ENCODE measurements at places on chromosomes 12 and 14. TPM values are rescaled to one million over a fixed set of nuclear protein-coding genes. Genes with fewer than 3 reads are reported as not detected.
A peak's percentile ranks its signal among the peaks of the same experiment; 100 is the strongest.

The TDRD9 gene
- 0.54 TPM for polyA plus RNA-seq

The TC2N gene
- polyA plus RNA-seq: 31.7 TPM

The IL26 gene
- 0.12 TPM for polyA plus RNA-seq

The POTEG gene
- not detected for polyA plus RNA-seq

The KCNC2 gene
- polyA plus RNA-seq: not detected

The ARF3 gene
- 104 TPM for polyA plus RNA-seq

The SPX gene
- not detected for polyA plus RNA-seq

The SLC39A2 gene
- 0.67 TPM for polyA plus RNA-seq

The LYZ gene
- 144 TPM for polyA plus RNA-seq

GRCh38 chr14:54889919-54890318 lies 12.7 kb downstream of the GCH1 start:
- no peak for DNase-seq

- DNase-seq: peak; percentile 24
Observed at GRCh38 chr14:75648066-75648838, 12.4 kb downstream of the ERG28 start.

DNA sequence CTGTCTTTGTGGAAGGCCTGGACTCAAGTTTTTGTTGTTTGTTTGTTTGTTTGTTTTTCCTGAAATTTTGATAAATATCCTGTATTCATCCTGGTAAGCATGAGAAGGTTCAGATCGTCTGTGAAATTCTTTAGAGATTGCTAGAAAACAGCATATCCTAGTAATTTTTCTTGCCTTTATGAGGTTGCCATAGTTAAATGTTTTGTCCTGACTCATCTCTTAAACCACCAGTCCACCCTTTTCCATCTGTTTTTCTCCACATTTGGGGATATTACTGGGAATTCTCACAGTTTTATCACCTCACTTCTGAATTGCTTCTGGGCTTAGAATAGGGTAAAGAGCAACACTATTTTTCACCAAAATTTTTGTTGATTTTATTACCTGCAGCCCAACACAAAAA lies 248.3 kb downstream of the FBXL14 start:
- no peak for DNase-seq

DNA sequence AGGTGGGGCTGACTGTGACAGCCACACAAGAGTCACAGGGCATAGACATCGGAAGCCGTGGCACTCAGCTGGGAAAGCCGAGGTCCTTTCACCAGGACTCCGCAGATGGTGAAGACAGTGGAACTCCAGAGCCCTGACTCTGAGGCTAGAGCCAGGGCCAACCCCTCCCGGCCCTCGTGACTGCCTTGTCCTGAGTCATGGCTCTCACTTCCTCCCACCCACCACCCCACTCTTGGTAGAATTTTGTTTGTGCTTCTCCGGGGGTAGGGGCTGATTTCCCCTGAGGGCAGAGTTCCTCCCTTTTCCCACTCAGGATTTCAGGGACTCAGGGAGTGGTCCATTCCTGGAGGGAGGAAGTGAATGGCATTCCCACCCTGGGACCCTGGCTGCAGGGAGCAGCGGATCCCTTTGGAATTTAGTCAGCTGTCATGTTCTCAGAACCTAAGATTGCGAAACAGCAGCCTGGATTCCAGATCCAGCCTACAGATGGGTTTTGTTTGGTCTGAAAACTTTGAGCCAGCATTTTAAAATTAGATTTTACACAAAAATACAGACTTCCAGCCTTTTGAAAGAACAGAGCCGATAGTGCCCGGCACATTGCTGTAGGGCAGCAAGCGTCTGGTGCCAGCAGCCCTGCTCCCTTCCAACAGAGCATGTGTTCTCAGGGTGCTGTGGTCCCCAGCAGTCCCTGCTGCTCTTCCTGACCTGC lies 50.7 kb downstream of the TPCN1 start:
- DNase-seq: no peak

DNA sequence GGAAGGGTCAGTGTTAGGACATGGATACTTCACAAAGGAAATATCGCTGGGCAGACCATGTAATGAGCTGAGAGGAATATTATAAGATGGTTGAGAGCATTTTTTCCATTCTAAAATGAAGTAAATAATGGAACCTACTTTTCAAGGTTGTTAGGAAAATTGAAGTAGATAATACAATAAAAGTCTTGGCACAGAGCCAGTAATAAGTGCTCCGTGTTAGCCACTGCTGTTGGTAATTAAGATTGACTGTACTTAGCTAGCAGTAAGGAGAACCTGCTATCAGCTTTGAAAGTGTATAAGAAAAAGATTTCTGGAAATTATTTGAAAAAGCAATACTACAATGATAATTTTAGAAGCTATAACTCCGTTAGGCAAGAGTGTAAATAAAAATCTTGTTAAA lies 77.6 kb downstream of the SCAF11 start:
- DNase-seq: peak; percentile 12

GRCh38 chr12:5996459-5996858 lies 51.4 kb upstream of the ANO2 start:
- no peak for DNase-seq

- DNase-seq: no peak
Observed at GRCh38 chr14:55706893-55707292, 126.9 kb downstream of the KTN1 start.

DNA sequence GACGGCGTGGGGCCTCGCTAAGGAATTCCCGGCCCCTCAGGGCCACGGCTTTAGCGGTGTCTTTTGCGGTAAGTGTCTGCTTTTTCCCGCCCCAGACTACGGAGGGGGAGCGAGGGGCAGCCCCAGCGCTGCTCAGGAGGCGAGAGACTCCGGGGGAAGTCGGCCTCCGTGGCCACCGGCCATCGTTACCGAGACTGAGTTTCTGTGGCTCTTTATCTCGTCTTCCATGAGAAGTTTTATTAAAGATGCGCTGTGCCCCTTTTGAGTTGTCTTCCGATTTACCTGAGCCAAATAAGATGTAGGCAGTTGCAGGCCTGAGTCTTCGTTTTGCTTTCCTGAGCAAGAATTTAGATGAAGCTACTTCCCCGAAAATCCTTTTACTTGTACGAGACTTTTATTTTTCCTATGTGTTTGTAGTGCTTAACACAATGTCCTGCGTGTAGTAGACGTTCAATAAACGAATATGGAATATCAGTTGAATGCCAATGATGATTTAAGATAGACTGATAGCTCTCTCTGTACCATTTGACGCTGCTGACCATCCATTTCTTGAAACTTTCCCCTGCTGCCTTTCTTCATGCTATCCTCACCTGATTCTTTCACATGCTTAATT lies 462 bp downstream of the SRP54 start:
- DNase-seq: no peak

- DNase-seq: peak; percentile 8
Observed at GRCh38 chr12:112971248-112971647, 7.1 kb upstream of the OAS2 start.

- DNase-seq: peak; percentile 19
Observed at GRCh38 chr14:58663494-58664111, 25.8 kb downstream of the DACT1 start.

GRCh38 chr14:89566644-89567415 lies 149.8 kb upstream of the FOXN3 start:
- DNase-seq: no peak

DNA sequence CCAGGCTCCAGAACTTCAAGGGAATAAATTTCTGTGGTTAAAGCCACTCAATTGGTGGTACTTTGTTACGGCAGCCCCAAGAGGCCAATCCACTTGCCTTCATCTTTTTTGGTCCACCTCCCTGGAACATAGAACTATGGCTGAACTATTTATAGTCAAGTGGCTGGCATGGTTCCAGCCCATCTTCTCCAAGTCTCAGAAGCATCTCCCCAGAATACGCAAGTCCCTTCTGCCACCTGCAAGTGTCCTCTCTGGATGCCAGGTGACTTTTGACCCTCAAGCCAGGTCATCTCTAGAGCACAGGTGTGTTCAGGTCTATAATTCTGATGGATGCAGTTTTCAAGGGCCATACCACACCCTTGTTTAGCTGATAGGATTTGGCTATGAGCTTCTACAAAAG lies 371.5 kb downstream of the AACS start:
- DNase-seq: no peak

GRCh38 chr12:22018860-22019259 lies 27.2 kb upstream of the CMAS start:
- DNase-seq: peak; percentile 13

DNA sequence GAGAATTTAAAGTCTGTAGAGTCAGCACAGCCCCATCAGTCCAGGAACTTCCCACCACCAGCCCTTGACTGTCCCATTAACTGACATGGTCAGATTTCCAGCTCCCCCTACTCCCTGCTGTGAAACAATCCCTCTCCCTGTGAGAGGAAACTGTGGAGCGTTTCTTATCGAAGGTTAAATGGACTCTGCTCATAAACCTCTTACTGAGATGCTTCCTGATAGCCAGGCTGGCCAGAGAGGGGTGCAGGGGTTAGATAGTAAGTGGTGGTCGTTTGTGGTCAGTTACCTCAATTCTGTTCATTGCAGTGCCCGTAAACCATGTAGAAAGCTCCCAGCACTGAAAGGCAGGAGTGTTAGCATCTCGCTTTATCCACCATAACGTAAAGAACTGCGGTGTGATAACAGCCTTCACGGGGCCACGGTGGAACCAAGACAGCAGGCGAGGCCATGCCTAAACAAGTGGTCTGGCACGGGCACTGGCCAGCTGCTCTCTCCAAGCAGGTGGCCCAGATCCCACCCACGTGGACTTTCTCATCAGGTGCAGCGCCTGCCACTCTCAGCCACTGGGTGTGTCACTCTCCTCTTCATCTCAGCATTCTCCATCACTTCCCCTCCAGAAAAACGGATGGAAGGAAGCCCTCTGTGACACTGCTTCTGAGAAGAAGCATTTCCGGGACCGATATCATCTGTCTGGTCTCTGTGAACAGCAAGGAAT lies 102.2 kb downstream of the FBXL14 start:
- no peak for DNase-seq

DNA sequence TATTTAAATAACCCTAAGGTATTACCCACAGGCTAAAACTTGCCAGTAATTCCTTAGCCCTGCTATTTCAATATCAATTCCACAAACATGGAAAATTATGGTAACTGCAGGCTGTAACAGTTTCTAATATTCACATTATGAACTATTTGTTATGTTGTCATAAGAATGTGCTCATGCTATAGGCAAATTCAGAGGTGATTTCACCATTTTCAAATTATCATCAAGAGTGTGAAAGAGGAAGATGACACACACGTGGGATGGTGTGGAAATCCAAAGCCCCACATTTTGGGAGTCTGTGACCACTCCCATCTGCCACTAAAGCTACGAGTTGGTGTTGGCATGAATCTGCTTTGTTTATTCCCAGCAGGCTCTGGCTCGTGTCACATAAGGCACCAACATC lies 5.9 kb upstream of the MYO1A start:
- no peak for DNase-seq

- no peak for DNase-seq
Observed at GRCh38 chr12:88638388-88638787, 58.1 kb upstream of the KITLG start.

DNA sequence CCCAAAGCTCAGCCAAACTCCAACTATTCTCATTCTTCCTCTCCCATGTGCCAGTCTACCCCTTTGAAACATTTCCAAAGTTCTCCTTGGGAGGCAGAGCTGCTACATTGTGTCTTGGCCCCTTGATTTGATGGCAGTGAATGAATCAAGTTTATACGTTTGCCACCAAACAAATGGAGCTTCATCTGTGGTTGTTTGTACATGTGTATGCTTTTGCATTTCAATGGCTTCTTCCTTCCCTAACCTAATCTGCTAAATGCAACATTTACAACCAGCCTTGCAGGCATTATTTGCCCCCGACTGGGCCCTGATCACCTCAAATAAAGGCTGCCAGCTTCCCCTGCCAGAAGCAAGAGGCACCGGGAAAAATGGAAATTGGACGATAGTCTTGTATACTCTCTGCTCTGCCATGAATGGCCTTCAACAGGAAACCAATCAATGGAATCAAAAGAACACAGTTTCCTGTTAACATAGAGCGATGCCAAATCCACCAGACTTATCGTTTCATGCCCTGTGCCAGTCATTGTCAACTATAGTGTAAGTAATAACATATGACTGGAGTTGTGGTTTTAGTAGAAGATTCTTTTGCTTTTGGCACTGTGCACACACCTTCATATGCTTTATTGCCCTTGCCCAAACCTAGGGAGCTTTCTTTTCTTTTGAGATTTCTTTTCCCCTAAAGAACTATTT lies 97.8 kb downstream of the TMEM30B start:
- no peak for DNase-seq
